ENCODE measurements at places on chromosomes 1 and 21.

DNA sequence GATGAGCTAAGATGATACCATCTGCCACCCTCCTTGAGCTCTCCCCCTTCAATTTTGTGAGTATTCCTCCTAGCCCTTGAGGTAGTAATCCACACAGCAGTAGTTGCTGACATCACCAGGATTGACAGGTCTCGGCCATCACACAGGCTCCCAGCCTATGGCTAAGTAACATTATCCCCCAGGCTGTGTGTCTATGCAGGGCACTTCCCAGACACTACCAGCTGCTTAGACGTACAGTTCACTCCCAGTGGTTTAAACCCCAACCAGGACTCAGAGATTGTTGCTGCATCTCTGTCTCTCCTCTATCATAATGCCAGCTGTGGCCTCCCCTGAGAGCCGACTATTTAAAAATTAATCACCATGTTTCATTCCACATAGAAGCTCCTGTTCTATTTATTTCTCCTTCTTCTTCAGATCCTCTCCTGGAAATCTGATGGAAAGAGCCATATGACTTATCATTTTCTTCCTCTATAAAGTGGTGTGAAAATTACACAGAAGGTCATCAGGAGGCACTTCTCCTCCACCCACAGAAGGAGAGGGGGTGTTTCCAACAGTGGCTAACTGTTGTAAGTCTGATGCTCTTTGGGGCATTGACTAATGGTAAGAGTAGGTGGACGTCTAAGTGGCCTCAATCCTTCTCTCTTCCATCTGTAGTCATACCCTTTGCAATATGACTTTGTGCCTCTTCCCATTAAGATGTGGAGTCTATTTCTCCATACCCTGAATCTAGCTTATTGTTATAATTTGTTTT, 396.3 kb downstream of the SETD4 start:
- no peak for DNase-seq

DNA sequence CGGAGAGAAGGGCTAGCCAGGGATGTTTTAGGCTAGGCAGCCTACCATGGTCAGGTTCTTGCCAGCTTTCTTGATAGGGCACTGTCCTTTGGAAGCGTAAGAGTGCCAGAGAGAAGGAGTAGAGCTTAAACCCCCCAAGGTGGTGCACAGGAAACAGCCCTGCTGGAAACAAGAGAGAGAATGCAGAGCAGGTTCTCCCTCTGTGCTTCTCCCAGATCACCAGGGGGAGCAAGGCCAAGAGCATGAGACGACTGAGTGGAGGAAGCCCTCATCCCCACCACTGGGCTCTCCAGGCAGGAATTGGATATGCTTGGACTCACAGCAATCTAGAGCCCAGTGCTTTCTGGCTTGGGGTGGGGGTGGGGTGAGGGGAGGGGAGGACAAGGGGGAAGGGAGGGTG, 49.8 kb downstream of the ATP2B4 start:
- DNase-seq: no peak

DNA sequence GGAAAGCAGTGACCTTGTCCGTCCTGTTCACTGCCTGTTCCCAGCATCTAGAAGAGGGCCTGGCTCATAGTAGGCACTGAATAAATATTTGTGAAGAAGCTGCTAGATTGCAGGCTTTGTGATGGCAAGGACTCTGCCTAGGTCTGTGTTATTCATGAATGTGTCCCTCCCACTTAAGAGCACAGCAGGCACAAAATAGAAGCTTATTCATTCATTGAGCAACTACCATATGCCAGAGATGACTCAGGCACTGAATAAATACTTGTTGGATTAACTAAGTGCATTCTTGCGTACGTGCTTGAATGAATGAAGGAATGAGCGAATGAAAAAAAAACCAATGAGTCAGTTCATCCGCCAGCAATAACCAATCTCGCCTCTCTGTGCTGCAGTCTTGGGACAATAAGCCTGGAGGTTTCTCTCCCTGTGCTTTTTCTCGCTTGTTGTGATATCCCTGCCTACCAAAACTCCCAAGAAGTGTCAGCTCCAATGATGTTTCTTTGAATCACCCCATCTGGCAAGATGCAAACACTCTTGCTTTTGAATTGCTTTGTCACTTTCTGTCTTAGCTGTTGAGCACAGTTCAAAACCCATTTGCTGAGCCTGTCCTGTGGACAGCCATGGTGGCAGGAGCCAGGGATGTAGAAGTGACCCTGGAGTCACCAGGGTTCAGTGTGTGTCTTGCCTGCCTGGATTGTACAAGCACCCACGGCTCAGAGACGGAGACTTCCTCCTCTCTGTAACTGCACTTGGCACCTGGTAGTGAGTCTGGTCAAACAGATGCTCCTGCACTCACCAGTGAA, 143.9 kb downstream of the KAZN start:
- DNase-seq: no peak

- no peak for DNase-seq
These were observed 65.3 kb upstream of the PPP2R5A start for GRCh38 chr1:212219679-212220463.

DNA sequence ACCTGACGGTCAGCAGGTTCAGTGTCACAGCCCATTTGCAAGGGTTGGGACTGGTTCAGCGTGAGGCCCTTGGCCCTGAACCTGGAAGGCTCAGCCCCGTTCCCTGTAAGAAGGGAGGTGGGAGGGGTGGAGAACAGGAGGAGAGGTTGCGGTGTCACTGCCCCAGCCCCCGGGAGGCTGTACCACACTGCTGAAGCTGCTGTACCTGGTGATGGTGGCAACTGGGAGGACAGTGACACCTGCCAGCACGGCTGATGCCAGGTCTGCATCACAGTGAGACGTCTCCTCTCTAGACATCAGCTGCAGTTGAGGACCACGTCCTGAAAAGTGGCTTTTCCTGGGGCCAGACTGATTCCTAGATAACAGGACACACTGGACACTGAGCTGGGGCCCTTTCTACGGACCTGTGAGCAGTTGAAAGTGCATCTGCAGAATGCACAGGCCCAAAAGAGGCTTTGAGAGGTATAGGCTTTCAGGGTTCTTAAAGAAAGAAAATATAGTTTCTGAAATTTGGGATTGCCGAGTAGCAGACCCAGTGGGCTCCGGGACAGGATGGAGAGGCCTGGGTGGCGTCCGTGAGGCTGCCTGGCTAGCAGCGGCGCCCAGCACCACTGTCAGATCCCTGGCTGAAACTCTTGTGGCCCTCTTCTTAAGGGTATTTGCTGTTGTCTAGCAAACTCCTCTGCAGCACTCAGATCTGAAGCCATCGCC, 47.7 kb downstream of the COQ8A start:
- no peak for DNase-seq

DNA sequence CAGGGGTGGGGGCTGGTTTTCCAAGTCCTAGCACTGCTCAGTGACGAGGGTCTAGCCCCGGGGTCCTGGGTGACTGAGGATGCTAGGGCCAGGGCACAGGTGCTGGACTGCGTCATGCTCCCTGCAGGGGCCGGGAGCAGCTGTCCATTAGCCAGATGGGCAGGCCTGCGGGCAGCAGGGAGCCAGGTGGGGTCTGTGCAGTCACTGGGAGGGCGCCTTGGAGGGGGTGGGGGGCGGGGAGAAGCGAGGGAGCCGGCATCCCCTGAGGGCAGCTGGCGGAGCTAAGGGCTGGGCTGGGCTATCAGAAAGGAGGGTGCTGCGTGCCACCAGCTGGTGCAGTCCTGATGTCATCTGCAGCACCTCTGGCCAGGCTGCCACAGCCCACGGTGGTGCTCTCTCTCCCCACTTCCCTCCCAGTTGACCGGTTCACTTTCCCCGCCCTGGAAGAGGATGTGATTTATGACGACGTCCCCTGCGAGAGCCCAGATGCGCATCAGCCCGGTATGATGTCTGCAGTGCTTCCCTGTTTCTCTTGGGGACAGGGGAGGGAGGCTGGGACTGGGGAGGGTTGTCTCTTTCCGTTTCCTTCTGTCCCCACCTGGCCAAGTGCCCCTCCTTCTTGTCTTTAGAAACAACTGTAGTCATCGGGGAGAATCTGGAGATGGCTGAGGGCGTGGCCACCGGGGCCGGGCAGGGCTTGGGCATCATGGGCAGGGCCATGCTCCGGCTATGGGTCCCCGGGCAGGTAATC, 63.8 kb downstream of the ARHGEF10L start:
- DNase-seq: no peak

DNA sequence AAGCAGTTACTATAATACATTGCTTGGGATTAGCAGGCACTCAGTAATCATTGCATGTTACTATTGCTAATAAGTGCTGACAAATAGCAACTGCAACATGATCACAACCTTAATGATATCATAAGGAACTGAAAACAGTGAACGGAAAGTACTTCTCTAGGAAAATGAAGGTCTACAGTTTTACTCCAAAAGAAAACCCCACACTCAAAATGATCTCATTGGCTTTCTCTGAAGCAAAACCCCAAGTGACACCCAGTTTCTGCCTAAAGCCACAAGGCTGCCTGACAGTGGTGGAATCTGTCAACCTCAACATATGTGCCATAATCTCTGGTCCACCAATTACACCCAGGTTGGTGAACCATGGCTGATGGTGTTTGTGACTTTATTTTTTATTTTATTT, 137.6 kb downstream of the PTGER3 start:
- DNase-seq: no peak

DNA sequence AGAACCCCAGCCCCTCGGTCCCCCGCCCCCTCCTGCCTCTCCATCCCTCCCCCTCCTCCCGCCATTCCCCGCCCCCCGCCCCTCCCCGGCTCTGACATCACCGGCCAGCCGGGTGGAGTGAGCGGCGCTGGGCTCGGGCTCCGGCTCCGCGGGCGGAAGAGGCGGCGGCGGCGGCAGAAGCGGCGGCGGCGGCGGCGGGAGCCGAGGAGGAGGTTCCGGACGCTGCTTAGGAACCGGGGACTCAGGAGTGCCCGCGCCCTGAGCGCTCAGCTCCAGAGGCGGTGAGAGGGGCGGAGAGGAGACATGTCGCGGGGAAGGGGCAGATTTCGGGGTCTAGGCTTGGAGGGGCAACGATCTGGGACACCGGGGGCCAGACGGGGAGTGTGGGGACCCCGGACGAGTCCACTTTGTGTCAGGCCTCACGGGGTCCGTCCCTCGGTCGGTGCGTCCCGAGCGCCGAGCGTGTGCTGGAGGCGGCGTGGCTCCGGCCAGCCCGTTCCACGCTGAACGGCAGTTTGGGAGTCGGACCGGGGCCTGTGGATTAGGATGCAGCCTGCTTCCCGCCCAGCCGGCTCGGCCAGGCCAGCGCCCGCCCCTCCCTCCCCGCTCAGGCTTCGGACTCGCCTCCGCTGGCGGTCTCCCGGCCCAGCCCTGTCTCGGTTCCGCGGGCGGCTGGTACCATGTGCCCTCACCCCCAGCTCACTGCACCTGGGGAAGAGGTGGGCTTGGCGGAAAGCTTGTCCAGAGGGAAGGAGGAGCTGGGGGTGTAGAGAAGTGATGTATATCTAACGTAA, at the start of gene PEA15:
Gene PEA15, plus strand, starts transcription at position 143 of the 794 bp plus-strand sequence. CDS start 6,161 bp downstream, outside the sequence.
- peak; percentile 89 for DNase-seq

- DNase-seq: no peak
These were observed 2.9 kb upstream of the CD46 start for GRCh38 chr1:207748737-207749528.

DNA sequence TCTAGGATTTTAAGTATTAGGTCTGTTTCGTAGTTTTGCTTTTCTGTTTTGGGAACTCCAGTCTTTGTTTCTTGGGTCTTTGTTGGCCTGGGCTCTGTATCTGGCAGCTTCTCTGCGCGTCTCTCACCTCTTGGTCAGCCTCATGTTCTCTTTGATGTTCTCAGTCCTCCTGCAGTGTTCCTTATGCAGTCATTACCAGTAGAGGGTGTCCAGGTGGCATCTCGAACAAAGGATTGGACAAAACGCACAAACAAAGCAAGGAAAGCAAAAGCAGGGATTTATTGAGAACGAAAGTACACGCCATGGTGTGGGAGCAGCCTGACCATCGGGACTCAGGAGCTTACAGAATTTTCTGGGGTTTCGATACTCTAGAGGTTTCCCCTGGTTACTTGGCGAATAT, 133.7 kb upstream of the COL6A1 start:
- DNase-seq: no peak

DNA sequence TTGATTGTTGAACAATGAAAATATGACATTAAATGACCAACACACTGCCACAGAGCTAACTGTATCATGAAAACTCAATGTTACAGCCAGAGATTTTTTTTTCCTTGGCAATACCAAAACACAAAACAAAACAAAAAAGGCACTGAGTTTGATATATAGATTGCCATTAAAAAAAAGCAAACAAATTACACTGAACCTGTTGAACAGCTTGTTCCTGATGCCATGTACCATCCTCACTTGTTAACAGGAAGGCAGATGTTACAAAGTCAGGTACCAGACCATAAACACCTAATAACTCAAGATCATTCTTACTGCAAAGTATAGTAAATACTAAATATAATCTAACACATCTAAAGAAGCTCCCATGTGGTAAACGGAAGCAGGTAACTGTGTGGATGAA, 75.2 kb downstream of the ZNF644 start:
- no peak for DNase-seq

DNA sequence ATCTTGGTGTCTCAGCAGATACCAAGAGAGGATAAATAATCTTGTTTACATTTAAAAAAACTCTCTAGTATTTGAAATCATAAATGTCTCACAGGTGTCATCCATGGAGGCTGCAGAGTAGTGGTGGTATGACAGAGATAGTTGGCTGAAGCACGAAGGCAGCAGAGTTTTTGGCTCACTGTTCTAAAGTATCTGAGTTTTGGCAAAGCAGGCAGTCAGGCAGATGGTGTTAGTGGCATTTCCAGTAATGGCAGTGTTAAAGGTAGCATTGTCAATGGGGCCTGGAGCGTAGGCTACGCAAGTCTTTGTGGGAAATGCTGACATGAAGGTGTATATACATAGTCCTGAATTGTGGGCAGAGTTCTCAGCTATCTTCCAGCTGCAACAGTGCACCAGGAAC, 68.5 kb upstream of the HSD17B7 start:
- no peak for DNase-seq

DNA sequence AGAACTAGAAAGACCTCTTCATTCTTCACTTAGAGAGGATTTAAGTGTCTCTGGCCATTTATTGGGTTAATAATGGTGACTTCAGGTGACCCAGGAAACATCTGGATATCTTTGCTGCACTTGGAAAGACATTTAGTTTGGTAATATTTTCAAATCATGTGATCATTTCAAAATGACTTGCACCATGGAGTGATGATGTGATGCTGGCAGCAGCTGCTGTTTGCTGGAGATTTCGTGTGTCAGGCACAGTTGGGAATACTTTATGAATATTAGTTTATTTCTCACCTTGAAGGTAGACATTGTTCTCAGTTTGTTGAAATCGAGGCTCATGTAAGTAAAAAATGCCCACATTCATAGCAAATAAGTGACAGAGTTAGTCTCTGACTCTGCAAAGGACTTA, 236.0 kb downstream of the DISC1 start:
- no peak for DNase-seq

GRCh38 chr1:166237675-166238074, 70.9 kb upstream of the FAM78B start:
- no peak for DNase-seq

Measured in Peyer's patch (tissue), 4 donors.